Peyer's patch (tissue), 4 donors: ENCODE measurements at places on chromosomes 3 and 15.
A peak's percentile ranks its signal among the peaks of the same experiment; 100 is the strongest.

DNA sequence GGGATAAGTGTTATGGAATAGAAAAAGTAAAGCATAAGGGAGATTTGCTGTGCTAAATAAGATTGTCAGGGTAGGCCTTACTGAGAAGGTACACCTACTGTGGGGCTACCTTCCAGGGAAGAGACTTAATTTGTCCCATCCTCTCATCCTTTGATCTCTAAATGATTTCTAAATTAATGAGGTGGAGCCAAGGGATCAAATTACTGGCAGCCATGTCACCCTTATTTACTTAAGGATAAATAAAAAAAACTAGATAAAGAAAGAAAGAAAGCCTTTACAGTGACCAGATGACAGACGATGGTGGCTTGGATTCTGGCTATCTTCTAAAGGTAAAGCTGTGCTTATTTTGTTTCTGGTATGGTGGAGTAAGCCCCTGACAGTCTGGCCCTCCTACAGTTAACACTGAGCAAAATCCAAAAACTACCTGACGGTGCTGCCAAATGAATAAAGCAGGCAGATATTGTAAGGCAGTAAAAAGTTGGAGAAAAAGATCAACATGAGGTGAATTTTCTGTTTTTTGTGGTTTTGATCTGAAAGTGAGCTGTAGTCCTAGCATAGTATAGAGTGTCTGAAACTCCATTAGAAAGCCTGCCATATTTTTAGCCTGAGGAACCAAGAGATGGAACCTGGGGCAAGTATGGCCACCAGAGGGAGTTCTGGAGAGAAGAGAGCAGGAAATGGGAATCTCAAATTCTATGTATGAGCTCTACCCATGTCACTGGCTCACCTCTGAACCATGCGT is 285.1 kb upstream of the MANF start:
- H3K27me3 ChIP-seq, result no peaks in the 10 kb centered on the region
- no peak overlapping the region for H3K27ac ChIP-seq
- H3K4me3 ChIP-seq, result no peak overlapping the region

DNA sequence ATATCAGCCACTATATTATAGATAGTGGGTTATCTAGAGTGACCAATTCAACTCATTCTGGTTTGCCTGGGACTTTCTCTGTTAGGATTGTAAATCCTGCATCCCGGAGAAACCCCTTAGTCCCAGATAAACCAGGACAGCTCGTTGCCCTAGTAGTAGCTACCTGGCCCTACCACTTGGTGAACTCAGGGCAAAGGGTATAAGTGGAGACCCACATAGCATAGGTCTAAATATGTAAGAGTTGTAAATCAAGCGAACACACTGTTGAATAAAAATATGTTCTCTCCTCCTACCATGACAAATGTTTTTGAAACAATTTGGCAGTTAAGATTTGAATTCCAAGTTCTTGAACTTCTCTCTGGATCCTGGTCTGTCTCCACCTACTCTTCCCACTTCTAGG is 15.7 kb upstream of the LMCD1 start:
- DNase-seq, result no peak
- H3K4me1 ChIP-seq, result no peaks in the 10 kb centered on the region
- H3K27me3 ChIP-seq, result no peaks in the 10 kb centered on the region
- no peaks in the 10 kb centered on the region for H3K36me3 ChIP-seq

GRCh38 chr3:13073326-13074005 is at the start of gene IQSEC1:
Gene IQSEC1, minus strand, starts transcription at chr3:13073429. Its CDS starts 415 bp downstream, at chr3:13073014.
- no peak within 1 kb of the TSS for H3K27ac ChIP-seq
- no peaks in the 10 kb centered on the region for H3K36me3 ChIP-seq
- DNase-seq, result peak; percentile 92
- H3K27me3 ChIP-seq, result peaks cover 10% of the 10 kb centered on the region
- peak within 1 kb of the TSS; percentile 38 for H3K4me3 ChIP-seq
- H3K4me1 ChIP-seq, result peaks cover 6% of the 10 kb centered on the region

DNA sequence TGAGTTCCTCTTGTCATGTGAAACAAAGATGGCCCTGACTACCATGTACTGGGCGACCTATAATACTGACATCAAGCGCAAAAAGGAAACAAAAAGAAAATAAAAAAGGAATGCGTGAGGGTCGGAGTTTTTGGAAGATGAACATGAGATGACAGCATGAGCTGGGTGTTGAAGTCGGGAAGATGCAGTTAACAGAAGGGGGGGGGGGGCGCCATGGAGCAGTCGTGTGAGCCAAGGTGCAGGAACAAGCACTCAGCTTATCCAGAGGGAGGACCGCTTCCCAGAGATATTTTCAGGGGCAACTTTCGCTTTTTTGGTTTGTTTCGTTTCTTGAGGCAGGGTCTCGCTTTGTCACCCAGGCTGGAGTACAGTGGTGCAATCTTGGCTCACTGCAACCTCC is 110.2 kb downstream of the RORA start:
- no peak overlapping the region for H3K27ac ChIP-seq
- no peaks in the 10 kb centered on the region for H3K4me1 ChIP-seq
- no peaks in the 10 kb centered on the region for H3K36me3 ChIP-seq
- H3K27me3 ChIP-seq, result no peaks in the 10 kb centered on the region
- DNase-seq, result no peak
- H3K4me3 ChIP-seq, result no peak overlapping the region

- peaks cover 7% of the 10 kb centered on the region for H3K4me1 ChIP-seq
- H3K36me3 ChIP-seq, result no peaks in the 10 kb centered on the region
- no peak overlapping the region for H3K27ac ChIP-seq
- no peaks in the 10 kb centered on the region for H3K27me3 ChIP-seq
These were observed 604 bp upstream of the MED12L start for GRCh38 chr3:151084893-151085226.

DNA sequence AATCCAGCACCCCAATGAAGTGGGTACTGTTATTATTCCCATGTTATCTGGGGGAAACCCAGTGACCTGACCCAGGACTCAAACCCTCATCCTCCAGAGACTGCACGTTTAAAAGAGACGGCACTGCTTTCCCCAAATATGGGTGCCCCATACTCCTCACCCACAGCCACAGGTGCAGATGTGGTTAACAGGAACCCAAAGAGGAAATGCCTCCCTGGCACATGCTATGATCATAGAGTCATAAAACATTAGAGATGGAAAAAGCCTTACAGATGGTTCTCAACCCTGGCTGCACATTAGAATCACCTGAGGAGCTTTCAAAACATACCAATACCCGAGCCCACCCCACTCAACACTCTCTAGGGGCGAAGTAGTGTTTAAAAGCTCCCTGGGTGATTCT is 111.5 kb downstream of the SEMA5B start:
- no peak for DNase-seq
- H3K27me3 ChIP-seq, result no peaks in the 10 kb centered on the region
- H3K27ac ChIP-seq, result no peak overlapping the region

DNA sequence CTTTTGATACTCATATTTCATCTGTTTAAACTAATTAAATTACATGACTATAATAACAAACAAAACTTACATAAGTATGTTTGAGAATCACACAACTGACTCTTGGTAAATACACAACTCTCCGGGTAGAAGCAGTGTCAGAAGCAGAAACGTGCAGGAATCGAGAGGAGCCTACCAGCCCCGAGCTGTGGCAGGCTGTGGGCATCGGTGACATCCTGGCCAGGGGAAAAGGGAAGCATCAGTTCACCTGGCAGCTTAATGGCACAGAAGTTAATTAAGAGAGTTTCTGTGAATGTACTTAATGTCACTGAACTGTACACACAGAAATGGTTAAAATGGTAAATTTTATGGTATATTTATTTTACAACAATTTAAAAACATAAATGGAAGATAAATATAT is 90.2 kb downstream of the CRTC3 start:
- DNase-seq, result no peak
- H3K4me1 ChIP-seq, result no peaks in the 10 kb centered on the region
- H3K4me3 ChIP-seq, result no peak overlapping the region
